ENCODE measurements at places on chromosomes 7 and 10.

- no peak for DNase-seq
Observed at GRCh38 chr10:63064706-63065105, 68.4 kb upstream of the NRBF2 start.

- DNase-seq, result no peak
Observed at GRCh38 chr7:114622221-114622620, 207.6 kb downstream of the FOXP2 start.

DNA sequence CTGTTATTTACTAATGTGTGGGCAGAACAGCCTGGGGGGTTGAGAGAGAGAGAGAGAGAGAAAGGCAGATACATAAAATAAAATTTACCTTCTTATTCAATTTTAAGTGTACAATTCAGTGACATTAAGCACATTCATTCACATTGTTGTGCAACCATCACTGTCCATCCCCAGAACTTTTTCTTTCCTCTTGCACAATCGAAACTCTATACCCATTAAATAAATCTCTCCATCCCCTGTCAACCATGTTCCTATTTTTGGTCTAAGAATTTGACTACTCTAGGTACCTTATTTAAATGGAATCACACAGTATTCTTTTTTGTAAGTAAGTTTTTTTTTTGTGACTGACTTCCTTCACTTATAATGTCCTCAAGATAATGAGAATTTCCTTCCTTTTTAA lies 181.6 kb downstream of the SND1 start:
- DNase-seq, result no peak

DNA sequence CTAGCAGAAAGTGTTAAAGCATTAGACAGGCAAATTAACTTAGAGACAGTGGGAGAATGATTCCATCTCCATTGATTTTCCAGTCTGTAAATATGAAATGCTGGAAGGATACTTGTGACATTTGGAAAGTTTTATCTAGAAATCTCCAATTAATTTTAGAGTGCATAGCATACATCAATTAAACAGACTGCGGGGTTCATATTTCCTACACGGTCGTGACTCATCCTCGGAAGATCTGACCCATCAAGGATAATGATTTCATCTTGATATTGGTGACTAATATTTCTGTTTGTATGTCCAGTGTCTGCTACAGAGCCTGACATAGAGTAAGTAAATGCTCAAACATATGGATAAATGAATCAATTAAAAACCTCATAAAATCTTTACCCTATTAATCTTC lies 474.9 kb downstream of the KCNMA1 start:
- DNase-seq, result peak; percentile 68

GRCh38 chr7:150365673-150366398 lies 2.8 kb upstream of the REPIN1 start:
- no peak for DNase-seq

DNA sequence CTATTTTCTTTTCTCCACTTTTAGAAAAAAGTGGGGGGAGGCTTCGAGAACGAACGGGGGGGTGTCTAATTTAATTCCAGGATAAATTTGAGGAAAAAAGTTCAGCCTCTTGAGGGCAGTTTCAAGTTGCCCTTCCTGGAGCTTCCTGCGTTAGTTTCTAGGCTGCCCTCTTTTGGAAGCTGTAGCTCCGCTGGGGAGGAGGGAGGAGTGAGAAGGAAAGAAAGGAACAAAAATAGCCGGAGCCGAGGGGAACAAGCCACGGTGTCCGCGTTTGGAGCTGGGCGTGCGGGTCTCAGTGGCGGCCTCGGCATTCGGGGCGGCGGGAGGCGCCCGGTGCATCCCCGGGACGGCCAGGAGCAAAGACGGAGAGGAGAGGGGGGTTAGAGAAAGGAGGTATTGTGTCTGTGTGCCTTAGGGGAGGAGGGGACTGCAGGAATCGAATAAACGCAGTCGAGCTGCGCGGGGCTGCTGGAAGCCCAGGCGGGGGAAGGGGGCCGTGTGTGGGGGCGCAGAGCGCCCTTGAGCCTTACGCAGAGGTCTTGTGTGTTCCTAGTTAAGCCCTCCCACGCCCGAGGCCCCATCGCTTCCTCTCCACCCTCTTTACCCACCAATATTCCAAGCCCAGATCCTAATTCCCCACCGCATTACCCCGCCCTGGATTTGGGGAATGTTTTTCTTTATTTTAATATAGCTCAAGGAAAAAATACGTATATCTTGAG lies 2.0 kb upstream of the TNRC18 start:
- peak; percentile 94 for DNase-seq

GRCh38 chr7:154956427-154956826 lies 46.5 kb downstream of the PAXIP1 start:
- no peak for DNase-seq

- DNase-seq, result no peak
Observed at GRCh38 chr7:93943816-93944540, 22.4 kb downstream of the GNG11 start.

DNA sequence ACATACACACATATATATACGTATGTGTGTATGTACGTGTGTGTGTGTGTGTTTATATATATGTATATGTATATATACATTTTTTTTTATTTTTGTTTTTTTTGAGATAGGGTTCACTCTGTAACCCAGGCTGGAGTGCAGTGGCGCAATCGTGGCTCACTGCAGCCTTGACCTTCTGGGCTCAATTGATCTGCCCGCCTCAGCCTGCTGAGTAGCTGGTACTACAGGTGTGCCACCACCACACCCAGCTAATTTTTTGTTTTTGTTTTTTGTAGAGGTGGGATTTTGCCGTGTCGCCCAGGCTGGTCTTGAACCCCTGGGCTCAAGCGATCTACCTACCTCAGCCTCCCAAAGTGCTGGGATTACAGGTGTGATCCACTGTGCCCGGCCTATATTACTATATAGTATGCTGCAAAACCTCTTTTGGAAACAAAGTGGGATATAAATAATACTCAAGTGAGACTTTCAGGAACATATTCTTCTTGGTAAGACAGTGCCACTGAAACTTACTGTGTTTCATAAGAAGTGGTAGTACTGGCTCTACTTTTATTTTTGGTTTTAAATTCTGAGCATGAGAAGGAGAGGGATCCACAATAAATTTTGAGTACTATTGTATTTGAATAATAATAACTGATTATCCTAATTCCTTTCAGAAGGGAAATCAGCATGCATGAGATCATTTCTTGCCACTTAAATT lies 51.0 kb downstream of the MLLT10 start:
- DNase-seq, result no peak

GRCh38 chr7:106064771-106065574 lies 47.1 kb downstream of the SYPL1 start:
- DNase-seq, result peak; percentile 95

DNA sequence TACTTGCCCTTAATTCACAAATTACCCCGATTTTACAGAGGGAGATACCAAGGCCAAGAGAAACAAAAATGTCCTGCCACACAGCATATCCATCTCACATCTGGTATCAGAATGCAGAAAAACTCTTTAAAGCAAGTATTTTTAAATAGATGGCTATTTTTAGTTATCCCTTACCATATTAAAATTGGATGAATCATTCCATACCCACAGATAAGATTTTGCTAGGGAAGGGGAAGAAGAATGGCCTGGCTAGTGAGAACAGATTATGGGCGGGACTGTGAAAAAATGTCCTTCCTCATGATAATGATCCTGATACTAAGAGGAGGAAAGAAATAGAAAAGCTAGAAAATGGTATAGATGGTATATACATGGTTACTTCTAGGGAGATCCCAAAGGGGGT lies 80.6 kb upstream of the GATAD1 start:
- peak; percentile 62 for DNase-seq

DNA sequence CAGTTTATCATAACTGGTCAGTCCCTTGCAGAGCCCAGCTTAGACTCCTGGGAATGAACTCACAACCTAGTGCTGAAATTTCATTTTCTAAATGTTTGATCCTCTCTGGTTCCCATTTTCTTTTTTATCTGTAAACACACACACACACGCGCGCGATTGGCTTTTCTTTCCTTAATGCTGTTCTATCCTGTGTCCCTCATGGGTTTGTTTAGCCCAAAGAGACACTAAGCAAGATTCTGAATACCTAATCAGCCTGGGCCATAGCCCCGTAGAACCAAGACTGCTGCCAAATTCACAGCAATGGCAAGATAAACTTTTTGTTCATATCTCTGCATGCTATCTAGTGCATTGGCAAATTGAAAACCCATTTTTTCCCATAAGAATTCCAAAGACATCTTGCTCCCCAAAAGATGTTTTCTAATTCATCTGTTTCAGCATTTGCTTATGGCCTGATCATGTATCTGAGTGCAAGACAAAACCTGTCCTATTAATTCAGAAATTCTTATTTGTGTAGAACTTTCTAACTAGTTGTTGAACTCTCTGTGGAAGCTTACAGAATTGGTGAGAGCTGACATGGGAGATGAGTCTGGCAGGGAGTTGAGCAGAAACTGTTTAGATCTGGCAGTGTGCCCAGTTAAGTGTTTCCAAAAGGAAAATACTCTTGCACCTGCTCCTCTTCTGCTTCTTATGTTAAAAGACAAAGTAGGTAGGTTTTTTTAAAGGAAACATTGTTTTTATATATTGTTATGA lies 1.8 kb upstream of the IFIT1 start:
- DNase-seq, result no peak

DNA sequence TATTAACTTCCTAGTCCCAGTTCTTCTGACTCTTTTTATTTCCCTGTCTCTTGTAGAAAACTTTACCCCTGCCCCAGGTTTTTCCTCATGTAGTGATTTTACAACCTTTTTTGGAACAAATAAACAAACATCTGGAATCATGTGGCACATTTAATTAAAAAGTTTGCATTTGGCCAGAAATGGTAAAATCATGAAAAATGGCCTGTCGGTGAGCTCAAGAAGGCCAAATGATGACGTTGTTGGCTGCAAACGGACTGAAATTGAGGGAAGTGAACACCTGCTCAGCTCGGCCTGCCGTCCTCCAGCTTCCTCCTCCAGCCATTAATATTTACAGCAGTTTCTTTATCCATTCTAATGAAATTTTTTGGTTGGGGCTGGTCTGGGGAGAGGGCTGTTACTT lies 902.8 kb downstream of the LRMDA start:
- DNase-seq, result no peak

GRCh38 chr10:614790-615582 lies 74.5 kb downstream of the DIP2C start:
- DNase-seq, result peak; percentile 47

GRCh38 chr10:78684947-78685346 lies 383.8 kb upstream of the ZMIZ1 start:
- no peak for DNase-seq

GRCh38 chr10:31314256-31315150 lies 4.5 kb upstream of the ZEB1 start:
- DNase-seq, result peak; percentile 9

- peak; percentile 85 for DNase-seq
Observed at GRCh38 chr10:102117391-102118159, 2.6 kb downstream of the LDB1 start.

- no peak for DNase-seq
Observed at GRCh38 chr10:63021225-63021624, 111.9 kb upstream of the NRBF2 start.

- no peak for DNase-seq
Observed at GRCh38 chr7:117091721-117092120, 138.4 kb downstream of the ST7 start.

- peak; percentile 98 for DNase-seq
Observed at GRCh38 chr7:41880107-41880506, 177.2 kb upstream of the INHBA start.

All from fibroblast of skin of back (primary cell).